ENCODE measurements at places on chromosomes 6 and 20.

DNA sequence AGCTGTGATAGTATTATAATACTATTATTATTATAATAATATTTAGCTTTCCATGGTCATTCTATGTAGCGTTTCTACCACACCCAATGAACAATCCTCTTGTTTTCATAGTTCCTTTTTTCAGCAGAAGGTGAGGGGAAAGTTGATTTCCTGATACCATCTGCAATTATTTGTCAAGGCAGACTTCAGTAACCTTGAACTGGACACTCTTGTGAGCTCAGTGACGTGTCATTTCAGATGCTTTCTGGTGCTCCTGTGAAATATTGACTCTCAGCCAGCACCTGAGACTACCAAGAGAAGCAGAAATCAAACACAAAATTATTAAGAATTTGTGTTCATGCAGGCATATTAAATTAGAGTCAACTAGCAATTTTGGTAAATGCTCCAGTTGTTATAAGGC lies 46.0 kb upstream of the PROKR2 start:
- no peak for DNase-seq

- DNase-seq = no peak
Observed at GRCh38 chr6:19444041-19444440, 393.1 kb upstream of the ID4 start.

DNA sequence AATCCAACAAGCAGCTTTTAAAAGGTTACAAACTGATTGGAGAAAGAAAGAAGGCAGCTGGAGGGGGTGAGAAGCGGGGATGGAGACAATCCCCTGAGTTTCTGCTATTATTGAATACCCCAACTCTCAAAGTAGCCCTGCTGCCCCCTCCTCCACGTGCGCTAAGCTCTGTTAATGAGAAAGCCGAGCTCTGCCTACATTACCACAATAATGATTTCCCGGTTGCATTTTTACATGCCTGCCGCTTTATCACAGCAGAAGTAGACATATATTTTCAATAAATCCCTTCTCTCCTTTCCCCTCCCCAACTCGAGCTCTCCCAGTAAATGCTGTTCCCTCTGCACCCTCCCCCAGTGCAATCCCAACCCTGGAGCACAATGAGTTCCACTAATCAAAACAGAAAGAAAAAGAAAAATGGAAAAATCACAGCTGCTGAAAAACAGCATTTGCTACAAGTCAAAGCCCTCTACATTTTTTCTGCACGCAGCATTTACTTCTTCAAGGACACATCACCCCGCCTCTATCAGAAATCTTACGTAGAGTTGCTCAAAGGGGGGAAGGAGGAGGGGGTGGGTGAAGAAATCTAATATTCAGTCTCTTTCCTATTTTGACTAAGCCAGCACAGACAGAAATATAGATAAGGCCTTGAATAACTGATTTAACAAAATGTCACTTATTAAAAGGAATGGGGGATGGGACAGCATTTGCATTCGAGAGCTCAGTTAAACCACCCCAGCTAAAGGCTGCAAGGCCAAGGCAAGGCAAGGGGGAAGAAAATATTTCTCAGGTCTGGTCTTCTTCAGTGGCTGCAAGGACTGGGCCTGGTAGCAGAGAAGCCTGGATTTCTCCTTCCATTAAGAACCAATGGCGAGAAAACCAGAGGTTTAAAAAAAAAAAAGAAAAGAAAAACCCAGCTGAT lies 10.7 kb downstream of the TRERF1 start:
- no peak for DNase-seq

- DNase-seq = no peak
Observed at GRCh38 chr20:8940326-8940725, 128.6 kb upstream of the PLCB4 start.

DNA sequence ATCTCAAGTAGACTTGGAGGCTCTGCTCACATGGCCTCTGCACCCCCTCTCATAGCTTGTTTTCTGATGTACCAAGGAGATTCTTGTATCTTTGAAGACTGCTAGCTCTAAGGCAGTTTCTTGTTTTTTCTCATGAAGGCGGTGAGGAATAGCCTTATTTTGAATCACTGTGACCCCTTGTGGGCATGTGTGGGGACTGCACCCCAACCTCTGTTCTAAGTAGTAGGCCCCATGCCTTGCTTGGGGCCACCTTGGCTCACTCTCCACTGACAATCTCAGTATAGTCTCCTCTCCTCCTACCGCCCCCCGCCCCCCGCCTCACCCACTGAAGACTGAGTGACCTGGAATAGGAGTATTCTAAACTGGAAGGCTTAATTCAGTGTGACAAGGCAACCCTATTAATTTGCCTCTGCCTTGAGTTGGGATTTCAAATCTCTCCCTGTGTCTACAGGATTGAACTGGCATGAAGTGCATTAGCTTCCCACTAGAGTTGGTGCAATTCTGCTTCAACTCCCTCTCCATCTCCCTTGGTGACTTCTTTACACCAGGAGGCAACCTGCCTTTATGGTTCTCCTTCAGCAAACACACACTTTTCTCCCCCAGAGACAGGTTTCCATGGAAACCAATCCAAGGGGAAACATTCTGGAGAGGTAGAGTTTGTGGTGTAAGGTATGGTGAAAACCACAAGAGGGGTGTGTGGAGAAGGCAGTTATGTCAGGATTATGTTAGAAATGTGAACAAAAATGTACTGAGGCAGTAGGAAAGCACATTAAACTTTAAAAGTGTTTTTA lies 75.4 kb upstream of the ECI2 start:
- DNase-seq = no peak

DNA sequence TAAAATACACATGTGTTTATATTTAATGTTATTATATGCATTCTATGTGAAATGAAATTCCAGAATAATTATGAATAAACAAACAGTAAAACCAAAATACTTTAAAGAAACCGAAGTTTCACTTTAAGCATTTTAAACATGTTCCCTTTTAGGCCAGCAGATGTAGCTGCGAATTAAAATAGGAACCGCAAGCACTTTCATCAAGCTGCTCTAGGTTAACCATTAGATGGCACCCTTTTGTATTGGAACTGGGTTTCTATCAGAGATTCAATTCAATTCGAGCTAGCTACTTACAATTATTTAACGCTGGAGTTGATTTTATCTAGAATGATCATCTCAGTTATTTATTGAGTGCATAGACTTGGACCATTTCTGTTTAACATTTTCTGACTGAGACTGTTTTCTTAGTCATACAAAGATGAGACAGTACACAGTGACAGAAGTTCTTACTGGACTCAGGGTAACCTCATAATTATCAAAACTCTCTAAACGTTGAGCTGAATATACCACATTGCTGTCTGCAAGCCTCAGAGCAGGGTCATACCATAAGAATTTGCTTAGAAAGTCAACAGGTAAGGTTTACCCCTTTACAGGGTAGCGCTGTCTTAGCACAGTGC lies 8.5 kb downstream of the TMEM242 start:
- no peak for DNase-seq

GRCh38 chr6:143457563-143458359 lies 7.2 kb downstream of the PEX3 start:
- no peak for DNase-seq

GRCh38 chr20:56360908-56361205 lies 2.1 kb downstream of the FAM210B start:
- DNase-seq = no peak

- no peak for DNase-seq
Observed at GRCh38 chr20:46283426-46284039, 24.8 kb downstream of the CDH22 start.

DNA sequence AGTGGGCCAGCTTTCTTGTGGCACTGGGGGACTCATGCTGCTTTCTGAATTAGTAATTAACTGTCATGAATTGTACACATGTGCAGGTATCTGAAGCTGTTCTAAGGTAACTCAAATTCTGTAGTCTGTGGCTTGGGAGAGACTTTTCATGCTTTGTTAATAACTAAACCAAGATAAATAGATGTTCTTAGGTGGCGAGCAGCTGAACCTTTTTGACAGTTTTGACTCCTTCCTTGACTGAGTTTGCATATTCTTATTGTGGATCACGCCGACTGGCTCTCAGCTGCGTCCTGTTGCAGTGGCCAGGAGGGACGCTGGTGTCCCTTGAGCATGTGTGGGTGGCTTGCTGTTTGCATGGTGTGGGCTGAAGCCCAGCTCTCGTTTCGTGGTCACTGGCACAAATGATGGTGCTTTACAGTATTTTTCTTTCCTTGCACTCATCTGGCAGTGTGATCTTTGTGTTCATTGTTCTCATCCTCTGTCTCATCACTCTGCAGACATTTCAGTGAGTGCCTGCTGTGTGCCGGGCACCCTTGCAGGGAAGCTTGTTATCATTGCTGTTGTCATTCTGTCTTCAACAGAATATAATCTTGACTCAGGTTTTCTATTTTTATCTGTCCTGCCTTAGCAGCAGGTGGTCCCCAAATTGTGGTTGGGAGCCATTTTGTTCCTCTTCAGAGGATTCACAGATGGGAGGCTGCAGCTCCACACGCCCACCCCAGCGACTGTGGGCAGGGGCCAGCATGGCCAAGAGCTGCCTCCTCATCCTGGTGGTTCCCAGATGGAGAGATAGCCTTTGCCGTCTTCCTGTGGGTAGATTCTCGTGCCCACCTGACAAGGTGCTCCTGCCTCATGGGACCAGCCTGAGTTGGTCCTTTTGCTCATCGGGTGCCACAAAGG lies 39.6 kb downstream of the DUSP22 start:
- DNase-seq = no peak

DNA sequence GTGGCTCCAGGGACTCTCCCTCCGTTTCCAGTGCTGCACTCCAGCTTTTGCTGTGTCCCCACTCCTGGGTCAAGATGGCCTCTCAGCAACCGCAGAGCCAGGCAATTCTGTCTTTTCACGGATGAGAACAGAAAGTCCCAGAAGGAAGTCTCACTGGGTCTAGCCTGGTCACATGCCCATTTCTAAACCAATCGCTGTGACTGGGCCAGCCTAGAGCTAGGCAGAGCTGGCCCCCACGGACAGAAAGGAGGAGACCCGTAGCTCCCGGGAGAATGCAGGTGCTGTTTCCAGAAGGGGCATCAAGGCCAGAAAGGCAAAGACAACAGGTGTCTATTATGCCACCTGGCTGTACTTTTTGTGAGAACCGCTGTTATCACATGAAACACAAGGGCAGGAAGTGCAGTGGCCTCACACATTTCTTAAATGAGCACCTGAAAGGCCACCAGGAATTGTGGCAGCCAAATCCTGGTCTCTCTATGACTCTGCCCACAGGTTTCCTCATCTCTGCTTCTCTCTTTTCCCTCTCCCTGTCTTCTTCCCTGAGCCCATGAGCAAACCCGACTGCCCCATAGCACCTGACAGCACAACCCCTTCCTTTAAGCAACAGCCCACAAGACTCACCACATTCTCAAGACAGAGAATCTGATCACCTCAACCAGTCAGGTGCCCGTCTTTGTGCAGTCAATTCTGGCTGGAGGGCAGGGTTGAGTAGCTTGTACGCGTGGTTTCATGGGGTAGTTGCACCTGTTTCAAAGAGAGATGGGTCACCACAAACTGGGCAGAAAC lies 37.1 kb upstream of the B4GALT5 start:
- DNase-seq = no peak

- DNase-seq = no peak
Observed at GRCh38 chr20:2283706-2284423, 11.9 kb upstream of the TGM3 start.

DNA sequence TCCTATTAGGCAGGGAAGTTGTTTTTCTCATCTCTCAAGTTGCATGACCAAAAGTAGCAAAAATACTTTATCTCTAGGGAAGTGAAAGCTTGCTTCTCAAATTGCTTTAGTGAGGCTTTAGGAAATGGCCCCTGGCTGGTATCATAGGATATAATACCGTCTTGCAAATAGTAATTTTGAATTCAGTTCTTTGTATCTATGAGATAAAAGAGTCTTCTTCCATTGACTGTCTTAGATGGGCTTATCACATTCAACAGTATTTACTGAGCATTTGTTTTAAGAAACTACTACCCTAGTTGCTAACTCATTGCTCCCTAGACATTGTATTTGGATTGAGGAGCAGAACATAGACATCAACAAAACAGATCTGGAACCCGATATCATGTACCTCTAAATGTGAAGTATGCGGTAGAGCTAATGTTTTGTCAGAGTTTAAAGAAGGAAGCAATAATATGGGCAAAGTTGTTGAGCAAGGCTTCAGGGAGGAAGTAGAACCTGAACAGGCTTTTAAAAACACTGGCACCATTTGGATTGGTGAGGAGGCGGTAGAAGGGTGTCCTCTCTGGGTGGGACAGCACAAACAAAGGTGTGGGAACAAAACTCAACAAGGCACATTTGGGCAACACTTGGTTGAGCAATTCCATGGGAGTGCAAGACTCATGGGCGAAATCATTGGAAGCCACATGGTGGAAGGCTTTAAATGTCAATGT lies 101.5 kb downstream of the SGK1 start:
- DNase-seq = no peak

DNA sequence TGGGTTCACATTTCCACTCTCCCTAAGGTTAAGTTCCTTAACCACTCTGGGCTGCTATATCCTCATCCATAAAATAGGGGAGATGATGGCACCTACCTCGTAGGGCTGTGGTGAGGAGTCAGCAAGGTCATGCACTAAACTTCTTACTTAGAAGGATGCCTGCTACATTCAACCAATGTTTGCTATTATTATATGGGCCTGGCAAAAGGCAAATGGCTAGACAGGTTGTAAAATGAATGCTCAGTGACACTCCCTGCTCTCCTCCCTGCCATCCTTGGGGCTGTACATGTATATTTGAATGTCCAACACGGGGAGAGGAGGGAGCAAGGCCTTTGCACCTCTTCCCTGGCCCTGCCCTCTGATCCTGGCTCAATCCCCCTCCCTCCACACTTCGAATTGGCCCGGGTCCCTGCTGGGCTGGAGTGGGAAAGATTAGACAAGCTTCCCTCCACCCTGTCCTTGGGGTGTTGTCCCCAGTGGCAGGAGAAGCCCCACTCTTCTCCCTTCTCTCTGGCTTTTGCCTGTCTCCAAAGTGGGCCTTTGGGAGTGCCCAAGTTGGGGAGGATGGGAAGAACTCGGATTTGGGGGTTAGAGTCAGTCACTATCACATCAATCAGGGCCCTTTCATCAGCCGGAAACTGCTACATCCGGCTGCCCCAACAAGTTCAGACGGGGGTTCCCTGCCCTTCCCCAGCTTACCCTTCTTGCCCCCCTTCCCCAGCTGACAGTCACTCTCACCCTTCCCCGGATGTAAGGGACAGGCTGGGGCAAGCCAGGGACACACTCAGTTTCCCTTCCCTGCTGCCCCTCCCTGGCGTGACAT lies 36.3 kb upstream of the VEGFA start:
- no peak for DNase-seq

DNA sequence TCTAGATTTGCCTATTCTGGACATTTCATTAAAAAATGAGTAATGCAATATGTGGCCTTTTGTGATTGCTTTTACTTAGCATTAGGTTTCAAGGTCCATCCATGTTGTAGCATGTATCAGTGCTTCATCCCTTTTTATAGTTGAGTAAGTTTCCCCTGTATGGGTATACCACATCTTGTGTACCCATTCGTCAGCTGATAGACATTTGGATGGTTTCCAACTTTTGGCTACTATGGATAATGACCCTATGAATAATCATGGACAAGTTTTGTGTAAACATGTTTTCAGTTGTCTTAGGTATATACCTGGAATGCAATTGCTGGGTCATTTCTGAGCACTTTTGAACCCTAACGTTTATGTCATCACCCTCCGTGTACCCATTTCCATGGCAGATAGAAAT lies 15.4 kb downstream of the METTL24 start:
- DNase-seq = no peak

Data from NCI-H1417 treated with DMSO at 0.1 percent for 48 hours (cell line).